ENCODE measurements at places on chromosomes 16 and 17.

GRCh38 chr17:38620551-38621277, 15.0 kb upstream of the SRCIN1 start:
- DNase-seq: no peak

DNA sequence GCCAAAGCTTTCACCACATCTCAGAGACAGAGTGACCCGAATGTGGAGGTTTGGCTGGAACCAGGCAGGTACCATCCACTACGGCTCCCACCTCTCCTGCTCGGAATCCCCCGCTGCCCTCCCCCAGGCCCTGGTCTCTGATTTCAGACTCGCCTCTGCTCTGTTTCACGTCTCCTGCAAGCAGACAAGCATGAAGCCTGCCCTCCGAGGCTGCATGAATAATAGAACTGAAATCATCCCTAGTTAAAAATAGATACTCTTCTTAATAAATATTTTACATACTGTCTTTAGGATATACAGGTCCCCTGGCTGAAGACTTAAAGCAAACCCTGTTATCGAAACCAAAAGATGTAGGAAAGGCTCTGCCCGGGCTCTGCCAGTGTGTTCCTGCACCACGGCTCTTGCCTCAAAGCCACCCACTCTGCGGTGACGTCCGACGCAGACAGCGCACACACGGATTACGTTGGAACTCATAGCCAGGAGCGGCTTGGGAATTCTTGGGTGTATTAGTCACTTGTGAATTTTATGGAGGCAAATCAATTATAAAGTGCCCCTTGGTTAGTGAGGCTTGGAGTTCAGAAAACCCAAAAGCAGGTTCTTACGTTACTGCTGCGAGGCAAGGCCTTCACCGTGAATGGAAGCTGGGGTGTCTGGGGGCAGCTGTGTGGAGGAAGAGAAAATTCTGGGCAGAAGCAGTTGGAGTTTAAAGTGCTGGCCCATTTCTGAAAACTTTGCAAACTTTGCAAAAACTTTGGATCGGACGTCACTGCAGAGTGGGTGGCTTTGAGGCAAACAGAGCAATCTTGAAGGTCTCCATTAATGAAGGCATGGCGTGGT, 25.6 kb upstream of the NPTX1 start:
- DNase-seq: no peak

DNA sequence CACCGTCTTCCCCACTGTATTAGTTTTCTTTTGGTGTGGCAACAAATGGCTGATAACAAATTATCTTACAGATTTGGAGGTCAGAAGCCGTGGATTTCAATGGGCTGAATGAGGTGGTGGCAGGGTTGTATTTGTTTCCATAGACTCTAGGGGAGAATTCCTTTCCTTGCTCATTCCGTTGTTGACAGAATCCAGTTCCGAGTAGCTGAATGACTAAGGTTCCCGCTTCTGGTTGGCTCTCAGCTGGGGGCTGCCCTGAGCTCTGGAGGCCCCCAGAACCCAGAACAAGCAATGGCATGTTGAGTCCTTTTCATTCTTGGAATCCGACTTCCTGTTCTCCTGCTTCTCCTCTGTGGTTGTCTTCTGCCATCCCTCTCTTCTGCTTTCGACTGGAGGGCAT, 280.4 kb downstream of the SNX29 start:
- DNase-seq: no peak

GRCh38 chr17:6350806-6351205, 84.1 kb downstream of the AIPL1 start:
- DNase-seq: no peak

DNA sequence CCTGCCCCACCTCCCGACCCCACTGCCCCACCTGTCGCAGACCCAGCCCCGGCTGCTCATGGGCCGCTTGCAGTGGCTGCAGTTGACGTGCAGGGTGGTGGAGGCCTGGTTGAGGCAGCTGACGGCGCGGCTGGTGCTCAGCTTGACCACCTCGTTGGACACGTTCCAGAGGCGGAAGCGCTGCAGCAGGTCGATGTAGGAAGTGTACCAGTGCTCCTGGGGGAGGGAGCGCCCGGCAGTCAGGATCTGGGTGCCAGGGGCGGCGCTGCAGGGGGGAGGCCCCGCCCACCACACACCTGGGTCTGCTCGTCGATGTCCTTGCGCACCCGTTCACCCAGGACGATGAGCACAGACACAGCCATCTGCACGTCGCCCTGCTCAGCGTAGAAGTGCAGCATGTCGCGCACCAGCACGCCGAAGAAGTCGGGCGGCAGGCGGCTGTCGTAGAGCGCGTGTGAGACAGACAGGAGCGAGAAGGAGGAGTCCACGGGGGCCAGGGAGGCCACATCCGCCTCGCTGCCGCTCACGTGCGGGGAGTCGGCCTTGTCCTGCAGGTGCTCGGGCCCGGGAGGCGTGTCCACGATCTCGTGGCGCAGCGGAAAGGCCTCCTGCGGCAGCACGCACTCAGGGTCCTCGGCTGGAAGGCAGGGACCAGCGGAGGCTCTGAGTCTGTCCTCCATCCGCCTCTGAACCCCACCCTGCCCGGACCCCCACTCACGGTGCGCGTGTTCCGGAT, 995 bp upstream of the JMJD8 start:
- no peak for DNase-seq

DNA sequence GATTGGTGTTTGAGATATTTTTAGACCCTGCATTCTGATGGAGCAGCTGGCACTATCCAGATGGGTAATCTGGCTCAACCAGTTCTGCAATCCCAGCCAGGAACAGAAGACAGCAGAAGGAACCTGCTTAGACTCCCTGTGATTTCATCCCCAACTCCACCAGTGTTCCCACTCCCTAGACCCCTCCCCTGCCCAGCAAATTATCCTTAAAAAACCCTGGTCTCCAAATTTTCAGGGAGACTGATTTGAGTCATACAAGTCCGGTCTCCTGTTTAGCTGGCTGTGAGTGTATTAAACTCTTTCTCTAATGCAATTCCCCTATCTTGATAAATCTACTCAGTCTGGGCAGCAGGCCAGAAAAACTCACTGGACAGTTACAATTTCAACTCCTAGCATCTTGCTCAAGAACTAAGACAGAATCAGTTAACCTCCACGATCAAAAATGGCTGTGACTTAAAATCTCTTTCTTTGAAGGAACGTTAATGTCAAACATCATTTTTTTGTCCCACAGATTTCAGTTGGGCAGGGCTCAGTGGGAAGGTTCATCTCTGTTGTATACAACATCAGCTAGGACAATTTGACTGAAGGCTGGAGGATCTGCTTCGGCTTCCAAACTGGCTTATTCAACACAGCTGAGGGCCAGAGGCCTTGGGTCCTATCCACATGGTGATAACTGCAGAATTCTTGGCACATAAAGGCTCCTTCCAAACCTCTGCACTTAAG, 4.9 kb upstream of the RBL2 start:
- peak; percentile 43 for DNase-seq

DNA sequence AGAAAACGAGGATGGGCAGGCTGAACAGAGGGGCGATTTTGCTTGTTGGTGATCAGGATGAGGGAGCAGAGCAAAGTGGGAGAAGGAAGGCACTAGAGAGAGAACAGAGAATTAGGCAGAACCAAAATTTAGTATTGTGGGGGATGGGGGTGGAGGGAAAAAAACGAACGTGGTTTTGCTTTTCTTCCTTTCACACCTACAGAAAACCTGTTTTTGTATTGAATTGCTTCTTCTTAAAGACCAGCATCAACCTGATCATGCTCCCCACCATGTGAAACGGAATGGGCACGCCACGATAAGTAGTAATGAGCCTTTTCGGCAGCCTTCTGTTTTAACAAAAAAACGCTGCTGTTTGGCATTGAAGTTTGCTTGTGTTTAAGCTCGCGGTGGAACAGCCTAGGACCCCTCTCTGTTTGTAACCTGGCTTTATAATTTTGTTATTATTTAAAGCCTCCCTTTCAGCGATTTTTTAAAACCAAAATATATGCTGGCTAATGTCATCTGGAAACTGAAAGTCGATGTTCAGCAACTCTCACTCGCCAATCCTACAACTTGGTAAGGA, 36.8 kb downstream of the ERCC4 start:
- no peak for DNase-seq

DNA sequence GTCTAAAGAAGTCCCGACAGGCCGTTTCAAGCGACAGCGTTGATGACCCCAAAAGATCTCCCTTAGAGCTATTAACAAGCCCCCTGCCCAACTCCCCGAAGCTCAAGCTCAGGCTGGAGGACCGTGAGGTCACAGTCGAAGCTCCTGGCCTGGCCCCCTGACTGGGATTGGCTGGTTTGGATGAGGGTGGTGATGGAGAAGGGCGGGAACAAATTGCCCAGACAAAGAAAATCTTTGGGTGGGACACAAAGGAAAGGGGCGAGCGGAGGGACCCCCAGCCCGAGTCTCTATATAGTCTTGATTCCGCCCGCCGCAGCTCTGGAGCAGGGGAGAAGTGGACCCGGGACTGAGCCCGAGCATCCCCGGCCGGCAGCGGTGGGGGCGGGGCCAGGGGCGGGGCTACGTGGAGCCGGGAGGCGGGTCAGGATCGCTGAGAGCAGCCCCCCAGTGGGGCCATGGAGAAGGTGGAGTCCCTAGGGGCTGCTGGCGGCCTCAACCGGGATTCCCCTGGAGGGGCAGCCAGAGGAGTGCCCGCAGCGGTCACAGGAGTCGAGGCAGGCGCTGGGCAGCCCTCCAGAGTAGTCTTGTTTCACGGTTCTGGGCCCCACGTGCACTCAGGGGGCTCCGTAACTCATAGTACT, 982 bp upstream of the NEURL4 start:
- DNase-seq: peak; percentile 17

DNA sequence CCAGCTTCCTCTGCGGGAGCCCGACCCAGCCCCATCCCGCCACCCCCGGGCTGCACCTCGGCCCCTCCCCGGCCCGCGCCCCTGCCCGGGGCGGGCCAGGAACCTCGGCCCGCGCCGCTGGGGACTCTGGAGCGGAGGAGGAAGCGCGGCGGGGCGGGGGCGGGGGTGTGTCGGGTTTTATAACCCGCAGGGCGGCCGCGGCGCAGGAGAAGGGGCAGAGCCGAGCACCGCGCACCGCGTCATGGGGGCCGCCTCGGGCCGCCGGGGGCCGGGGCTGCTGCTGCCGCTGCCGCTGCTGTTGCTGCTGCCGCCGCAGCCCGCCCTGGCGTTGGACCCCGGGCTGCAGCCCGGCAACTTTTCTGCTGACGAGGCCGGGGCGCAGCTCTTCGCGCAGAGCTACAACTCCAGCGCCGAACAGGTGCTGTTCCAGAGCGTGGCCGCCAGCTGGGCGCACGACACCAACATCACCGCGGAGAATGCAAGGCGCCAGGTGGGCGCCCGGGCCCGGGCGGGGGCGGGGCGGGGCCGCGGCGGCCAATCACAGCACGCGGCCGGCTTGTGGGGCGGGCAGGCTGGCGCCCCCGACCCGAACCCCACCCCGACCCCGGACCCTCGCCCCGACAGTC, at the start of gene ACE:
TSS of gene ACE (plus strand) at position 208 of the 626 bp plus-strand sequence. CDS start at position 242, 34 bp downstream.
- DNase-seq: no peak

- no peak for DNase-seq
Measured at GRCh38 chr17:82012640-82013295, 9.9 kb downstream of the CENPX start.

DNA sequence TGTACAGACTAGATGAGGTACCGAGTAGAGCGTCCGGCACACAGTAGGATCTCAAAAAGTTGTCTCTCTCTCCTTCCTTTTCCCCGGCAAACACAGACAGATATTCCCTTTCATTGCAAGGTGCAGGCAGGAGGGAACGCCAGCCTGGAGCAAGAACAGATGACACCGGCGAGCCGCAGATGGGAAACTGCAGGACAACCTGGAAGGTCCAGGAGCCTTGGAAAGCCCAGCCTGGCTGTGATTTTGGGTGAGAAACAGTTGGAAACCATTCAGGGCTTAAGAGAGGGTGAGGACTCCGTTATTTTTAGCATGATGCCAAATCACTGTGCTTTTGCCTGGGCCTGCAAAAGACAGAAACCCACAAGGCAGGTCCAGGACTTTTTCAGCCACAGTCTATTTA, 7.3 kb downstream of the CDH11 start:
- no peak for DNase-seq

DNA sequence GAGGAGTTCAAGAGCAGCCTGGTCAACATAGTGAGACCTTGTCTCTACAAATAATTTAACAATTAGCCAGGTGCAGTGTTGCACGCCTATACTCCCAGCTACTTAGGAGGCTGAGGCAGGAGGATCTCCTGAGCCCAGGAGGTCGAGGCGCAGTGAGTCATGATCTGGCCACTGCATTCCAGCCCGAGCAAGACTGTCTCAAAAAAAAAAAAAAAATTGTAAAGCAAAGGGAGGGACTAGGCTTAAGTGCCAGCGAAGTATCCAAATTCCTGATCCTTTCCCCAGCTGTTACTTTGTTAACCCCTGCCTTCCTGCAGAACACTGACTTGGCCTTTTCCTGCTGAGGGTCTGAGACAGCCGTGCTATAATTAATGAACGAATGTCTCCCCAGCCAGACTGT, 2.7 kb downstream of the GDPD3 start:
- no peak for DNase-seq

GRCh38 chr16:15726715-15727114, 76.7 kb downstream of the NDE1 start:
- no peak for DNase-seq

All from GF-D8 (cell line).